Peyer's patch (tissue), 4 donors: ENCODE measurements at places on chromosomes 5 and 9. TPM values are rescaled to one million over a fixed set of nuclear protein-coding genes. Genes with fewer than 3 reads are reported as not detected.
A peak's percentile ranks its signal among the peaks of the same experiment; 100 is the strongest.

GLDC gene
- 0.27 TPM for total RNA-seq

SLC34A1 gene
- not detected for total RNA-seq

GRCh38 chr5:115816226-115817081 is at the start of gene CDO1:
Gene CDO1 (minus strand): TSS chr5:115816659. CDS start chr5:115816397, 262 bp downstream.
- H3K27me3 ChIP-seq, result peaks cover 17% of the 10 kb centered on the region
- no peaks in the 10 kb centered on the region for H3K36me3 ChIP-seq
- H3K4me3 ChIP-seq, result peak within 1 kb of the TSS; percentile 25
- peak; percentile 51 for DNase-seq
- H3K27ac ChIP-seq, result peak within 1 kb of the TSS; percentile 50

- DNase-seq, result no peak
- H3K36me3 ChIP-seq, result peaks cover 57% of the 10 kb centered on the region
- H3K27me3 ChIP-seq, result no peaks in the 10 kb centered on the region
- no peak overlapping the region for H3K4me3 ChIP-seq
- H3K27ac ChIP-seq, result no peak overlapping the region
Measured at GRCh38 chr5:71537687-71538086, 49.5 kb upstream of the MCCC2 start.

DNA sequence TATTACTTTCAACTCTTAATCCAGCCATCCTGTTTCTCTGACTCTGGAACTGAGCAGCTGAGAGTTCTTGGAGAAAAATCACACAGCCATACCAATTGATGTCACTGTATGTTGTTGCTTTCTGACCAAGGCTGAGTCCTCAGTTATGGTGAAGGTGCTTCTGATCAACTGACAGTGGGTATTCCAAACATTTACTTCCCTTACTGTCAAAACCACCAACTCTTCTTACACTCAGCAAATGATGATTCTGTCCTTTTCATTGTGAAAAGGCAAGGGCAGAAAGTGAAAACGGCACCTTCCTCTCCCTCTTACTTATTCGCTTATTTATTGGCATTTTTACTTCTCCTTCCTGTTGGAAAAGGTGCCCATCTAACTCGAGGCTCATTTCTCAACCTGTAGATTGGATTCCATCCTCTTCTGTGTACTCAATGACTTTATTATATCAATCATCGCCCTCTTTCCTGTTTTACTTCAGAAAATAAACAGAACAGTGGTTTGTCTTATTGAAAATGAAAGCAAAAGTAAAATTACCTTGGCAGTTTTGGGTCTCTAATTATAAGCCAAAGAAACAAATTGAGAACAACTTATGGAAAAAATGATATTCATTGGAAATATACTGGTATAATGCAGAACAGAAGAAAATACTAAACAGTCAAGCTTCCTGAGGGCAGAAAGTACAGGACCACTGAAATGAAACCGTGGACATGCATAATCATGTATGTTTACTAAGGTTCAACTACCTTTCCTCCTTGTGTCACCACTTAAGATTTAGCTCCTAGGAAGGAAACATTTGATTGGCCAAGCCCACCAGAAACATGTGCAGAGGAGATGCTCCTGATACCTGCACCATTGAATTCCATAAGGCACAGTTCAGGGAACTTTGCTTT is 104.5 kb upstream of the CHD1 start:
- no peaks in the 10 kb centered on the region for H3K27me3 ChIP-seq
- peak overlapping the region; percentile 48 for H3K4me3 ChIP-seq
- H3K36me3 ChIP-seq, result no peaks in the 10 kb centered on the region
- no peak for DNase-seq
- peak overlapping the region; percentile 71 for H3K27ac ChIP-seq
- H3K4me1 ChIP-seq, result peaks cover 14% of the 10 kb centered on the region

DNA sequence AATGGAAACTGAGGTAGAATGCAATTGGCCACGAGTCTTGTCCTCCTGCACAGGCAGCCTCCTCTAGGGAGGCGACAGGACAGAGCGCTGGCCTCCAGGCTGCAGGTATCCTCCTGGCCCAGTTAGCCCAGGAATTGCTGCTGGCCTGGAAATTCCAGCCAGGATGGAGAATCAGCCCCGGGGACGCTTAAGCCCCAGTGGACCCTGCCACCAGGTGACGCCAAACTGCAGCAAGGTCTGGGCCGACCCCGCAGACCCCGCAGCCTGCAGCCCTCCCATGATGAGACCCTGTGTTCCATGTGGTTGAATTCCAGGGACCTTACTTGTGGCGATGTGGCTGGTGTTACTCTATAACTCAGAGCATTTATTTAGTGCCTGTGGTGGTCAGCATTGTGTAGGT is 7.3 kb downstream of the CACFD1 start:
- H3K4me1 ChIP-seq, result peaks cover 16% of the 10 kb centered on the region
- DNase-seq, result no peak
